ENCODE measurements at places on chromosomes 1 and 21.

DNA sequence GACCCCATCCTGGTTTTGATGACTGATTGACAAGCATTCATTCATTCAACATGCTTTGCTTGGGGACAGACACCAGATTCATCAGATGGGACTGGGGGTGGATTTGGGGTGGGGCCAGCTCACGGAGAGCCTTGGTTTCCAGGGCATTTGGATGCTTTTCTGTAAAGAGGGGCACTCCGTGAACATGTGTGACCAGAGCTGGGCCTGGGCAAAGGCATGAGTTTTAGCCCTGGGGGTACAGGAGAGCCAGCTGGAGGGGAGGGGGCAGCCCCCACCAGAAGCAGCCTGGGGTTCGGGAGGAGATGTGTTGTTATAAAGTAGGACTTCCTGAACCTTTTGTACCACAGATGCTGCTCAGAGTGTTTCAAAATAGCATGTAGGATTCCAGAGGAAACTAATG is 99.7 kb downstream of the RIPK4 start:
- DNase-seq: no peak

GRCh38 chr1:56908619-56909221 is 54.1 kb downstream of the C8A start:
- no peak for DNase-seq

DNA sequence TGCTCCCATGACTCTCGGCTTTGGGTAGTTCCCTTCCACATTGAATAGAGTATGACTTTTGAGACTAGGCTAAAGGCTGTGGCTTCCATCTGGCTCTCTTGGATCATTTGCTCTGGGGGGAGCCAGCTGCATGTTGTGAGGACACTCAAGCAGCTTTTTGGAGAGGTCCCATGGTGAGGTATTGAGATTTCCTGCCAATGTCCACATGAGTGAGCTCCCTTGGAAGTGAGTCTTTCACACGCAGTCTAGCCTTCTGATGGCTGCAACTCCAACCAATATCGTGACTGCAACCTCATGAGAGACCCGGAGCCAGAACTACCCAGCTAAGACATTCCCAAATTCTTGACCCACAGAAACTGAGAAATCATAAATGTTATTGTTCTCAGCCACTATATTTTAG is 127.7 kb upstream of the KAZN start:
- no peak for DNase-seq

DNA sequence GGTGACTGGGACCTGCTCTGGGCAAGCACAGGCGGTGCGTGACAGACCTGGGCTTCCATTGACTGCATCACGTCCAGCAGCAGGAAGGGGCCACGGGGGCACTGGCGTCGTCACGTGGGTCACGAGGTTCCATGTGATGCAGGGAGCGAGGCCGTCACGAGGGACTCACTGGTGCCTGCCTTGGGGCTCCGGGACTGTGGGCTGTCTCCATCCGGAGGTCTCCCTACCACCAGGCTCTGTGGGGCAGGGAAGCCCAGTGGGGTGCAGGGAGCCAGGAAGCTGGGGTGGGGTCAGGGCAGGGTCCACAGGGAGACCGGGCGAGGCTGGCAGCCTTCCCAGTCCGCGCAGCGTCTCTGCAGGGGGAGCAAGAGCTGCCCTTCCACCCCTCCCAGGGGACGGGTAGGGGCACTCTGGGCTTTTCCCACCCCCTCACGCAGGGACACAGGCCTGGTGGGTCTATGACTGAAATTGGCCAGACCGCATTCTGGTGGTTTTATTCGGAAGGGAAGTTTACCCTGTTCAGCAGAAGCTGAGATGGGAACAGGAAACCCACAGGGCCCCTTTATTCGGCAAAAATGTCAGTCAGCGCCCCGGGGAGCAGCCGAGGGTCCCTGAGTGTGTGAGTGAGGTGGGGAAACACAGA is 416 bp upstream of the TNFRSF14 start:
- peak; percentile 54 for DNase-seq

GRCh38 chr1:17149771-17150170 is 30.5 kb upstream of the PADI2 start:
- no peak for DNase-seq

GRCh38 chr21:15257646-15258045 is 192.8 kb upstream of the NRIP1 start:
- DNase-seq: no peak

Measured in hindlimb muscle (tissue), 1 donor.